HFFc6 (cell line): ENCODE measurements at places on chromosomes 3 and 15. TPM values are rescaled to one million over a fixed set of nuclear protein-coding genes. Genes with fewer than 3 reads are reported as not detected.
A peak's percentile ranks its signal among the peaks of the same experiment; 100 is the strongest.

Gene P2RY13
- total RNA-seq: not detected in 3 replicates

Gene AQP9
- not detected in 2 replicates for total RNA-seq

Gene NME9
- total RNA-seq: not detected in 3 replicates

Gene MUC20
- total RNA-seq: 0.51 TPM in 1 of 3 replicates, not detected in the others

Gene CAND2
- total RNA-seq: 4.7 to 10.5 TPM (median 4.8 TPM) in 3 replicates

Gene FANCD2
- 8.2 to 17.4 TPM (median 16.6 TPM) in 3 replicates for total RNA-seq

Gene CADM2
- total RNA-seq: not detected in 3 replicates

Gene GUCA1C
- not detected in 3 replicates for total RNA-seq

Gene FAN1
- 11.9 to 15.7 TPM (median 14.5 TPM) in 3 replicates for total RNA-seq

- no peak for DNase-seq
These were observed 23.0 kb downstream of the HSPBAP1 start for GRCh38 chr3:122770521-122771202.

DNA sequence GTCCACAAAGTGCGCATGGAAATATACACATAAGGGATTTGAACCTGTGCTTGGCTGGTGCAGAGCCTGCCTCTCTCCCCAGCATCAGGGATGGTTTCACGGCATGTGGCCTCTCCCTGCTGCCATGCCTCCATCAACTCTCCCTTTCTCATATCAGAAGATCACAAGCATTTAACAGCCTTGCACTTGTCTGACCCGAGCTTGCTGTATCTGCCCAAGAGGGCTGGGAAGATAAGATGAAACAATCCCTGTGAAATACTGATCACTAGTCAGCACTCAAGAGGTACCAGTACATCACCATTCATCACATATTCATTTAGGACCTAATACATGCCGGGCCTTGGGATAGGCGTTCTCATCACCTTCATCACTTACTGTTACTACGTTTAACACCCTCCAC, 107.6 kb upstream of the ARHGEF3 start:
- no peak for DNase-seq

DNA sequence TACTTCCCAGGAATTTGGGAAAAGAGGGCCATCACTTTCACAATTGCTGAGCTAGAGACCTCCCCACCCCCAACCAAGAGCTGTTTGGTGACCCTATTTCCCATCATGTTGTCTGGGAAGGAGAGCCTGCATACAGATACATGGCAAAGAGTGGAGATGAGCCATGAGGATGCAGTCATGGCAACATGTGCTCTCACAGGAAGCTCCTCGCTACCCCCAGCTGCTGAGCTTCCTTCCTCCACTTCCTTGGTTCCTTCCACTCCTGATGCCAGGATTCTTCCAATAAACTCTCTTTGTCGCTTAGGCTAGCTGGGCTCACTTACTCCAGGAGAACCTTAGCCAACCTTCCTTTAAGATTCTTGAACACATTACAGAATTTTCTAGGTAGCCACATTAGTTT, 48.3 kb upstream of the MUC13 start:
- no peak for DNase-seq

- no peak for DNase-seq
These were observed 259.0 kb downstream of the MEX3B start for GRCh38 chr15:81786776-81787175.

DNA sequence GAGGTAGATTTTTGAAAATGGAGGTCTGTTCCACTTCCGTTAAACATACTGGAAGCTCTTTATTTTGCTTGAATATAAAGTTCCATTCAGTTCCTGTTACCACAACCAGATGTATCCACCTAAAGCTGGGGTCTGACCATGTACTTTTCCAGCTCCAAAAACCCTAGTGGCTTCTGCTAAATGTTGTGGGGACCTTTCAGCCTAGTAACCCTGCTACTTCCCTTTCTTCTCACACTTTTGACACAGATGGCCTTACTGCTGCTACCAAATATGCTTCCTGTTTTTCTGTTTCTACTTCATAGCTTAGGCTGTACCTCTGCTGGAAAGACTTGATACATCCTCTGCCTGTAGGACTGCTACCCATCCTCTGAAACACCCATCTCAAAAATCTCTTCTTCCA, 87.8 kb downstream of the COL6A6 start:
- DNase-seq: no peak

DNA sequence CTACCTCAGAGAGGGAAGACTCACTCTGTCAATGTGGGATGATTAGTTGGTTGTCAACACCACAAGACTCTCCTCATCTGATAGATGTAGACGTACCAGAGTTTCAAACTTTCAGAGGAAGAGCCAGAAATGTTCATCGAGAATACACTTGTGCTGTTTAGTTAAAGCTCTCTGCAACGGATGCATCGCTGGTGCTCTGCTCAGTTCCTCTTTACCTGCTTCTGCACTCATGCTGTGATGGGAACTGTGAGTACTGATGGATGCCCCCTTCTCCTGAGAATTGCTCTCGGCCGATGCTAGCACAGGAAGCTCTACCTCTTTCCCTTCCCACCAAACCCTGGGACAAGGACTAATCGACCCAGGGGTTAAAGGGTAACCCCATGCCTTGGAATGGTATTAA, 51.8 kb upstream of the CCDC54 start:
- DNase-seq: no peak

DNA sequence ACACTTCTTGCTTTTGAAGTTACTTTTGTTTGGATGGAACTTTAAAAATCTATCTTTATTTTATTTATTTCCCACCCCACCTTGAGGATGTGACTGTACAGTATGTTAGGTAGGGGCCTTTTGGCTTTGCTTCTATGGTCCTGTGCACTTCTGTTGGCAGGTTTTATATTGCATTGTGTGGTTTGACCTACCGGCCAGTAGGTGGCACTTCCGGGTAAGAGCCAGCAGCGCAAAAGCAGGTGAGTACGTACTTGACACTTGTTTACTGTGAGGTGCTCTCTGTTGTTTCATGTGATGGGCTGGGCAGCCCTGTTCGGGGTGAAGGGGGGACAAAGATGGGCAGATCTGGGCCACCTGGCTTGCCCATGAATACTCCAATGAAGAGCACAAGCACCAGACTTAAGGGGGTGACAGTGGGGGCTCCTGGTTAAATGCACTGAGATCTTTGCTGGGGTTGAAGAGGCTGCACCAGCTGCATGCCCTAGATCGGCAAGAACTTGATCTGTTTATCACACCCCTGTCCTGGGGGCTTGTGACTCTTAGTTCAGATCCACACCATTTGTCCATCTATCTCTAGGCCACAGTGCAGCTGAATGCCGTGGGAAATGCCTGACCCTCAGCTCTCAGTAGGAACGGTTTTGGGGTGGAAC, 131.6 kb downstream of the NLGN1 start:
- no peak for DNase-seq

GRCh38 chr3:99118381-99118780, 216.9 kb upstream of the DCBLD2 start:
- DNase-seq: peak; percentile 73

DNA sequence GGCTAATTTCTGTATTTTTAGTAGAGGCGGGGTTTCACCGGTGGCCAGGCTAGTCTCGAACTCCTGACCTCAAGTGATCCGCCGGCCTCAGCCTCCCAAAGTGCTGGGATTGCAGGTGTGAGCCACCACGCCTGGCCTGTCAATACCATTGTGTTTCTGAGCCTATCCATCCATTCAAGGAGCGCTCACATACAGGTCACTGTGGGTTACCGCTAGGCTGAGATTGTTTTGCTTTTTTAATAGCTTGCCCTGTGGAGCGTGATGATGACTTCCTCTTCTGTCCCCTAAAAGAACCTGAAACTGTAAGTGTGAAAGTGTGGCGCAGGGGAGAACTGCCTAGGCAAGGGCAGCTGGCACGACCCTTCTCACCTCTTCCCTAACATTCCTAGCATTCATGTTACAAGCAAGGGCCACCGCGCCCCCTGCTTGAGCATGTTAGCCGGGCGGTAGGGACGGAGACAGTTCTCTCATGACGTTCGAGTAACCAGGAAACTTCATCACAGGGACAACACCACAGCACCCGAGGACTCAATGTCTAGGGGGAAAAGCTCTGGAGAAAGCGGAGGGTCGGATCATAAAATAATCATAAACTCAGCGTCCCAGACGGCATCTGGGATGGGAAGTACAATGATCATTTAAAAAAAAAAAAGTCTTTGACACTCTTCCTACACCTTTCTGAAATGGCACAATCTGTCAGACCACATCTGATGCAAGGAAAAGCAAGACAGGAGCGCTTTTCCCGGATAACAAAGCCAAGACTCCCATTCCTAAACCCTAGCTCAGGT, 790 bp downstream of the LAMP3 start:
- DNase-seq: no peak

- DNase-seq: no peak
These were observed 21.6 kb downstream of the PDIA5 start for GRCh38 chr3:123088387-123088786.

- DNase-seq: no peak
These were observed 250.9 kb upstream of the CFAP20DC start for GRCh38 chr3:59300733-59301132.

GRCh38 chr15:99504823-99505551, 60.8 kb upstream of the MEF2A start:
- DNase-seq: no peak

GRCh38 chr3:16596352-16597032, 8.7 kb downstream of the DAZL start:
- no peak for DNase-seq

- no peak for DNase-seq
These were observed 24.8 kb downstream of the GOLIM4 start for GRCh38 chr3:168070919-168071318.

- DNase-seq: no peak
These were observed 21.1 kb upstream of the RHO start for GRCh38 chr3:129507181-129507831.

GRCh38 chr3:115095236-115095635, 51.9 kb downstream of the ZBTB20 start:
- no peak for DNase-seq

GRCh38 chr15:31283043-31283442, 43.6 kb upstream of the KLF13 start:
- DNase-seq: no peak

GRCh38 chr3:48428572-48429316, 1.1 kb downstream of the PLXNB1 start:
- DNase-seq: no peak

DNA sequence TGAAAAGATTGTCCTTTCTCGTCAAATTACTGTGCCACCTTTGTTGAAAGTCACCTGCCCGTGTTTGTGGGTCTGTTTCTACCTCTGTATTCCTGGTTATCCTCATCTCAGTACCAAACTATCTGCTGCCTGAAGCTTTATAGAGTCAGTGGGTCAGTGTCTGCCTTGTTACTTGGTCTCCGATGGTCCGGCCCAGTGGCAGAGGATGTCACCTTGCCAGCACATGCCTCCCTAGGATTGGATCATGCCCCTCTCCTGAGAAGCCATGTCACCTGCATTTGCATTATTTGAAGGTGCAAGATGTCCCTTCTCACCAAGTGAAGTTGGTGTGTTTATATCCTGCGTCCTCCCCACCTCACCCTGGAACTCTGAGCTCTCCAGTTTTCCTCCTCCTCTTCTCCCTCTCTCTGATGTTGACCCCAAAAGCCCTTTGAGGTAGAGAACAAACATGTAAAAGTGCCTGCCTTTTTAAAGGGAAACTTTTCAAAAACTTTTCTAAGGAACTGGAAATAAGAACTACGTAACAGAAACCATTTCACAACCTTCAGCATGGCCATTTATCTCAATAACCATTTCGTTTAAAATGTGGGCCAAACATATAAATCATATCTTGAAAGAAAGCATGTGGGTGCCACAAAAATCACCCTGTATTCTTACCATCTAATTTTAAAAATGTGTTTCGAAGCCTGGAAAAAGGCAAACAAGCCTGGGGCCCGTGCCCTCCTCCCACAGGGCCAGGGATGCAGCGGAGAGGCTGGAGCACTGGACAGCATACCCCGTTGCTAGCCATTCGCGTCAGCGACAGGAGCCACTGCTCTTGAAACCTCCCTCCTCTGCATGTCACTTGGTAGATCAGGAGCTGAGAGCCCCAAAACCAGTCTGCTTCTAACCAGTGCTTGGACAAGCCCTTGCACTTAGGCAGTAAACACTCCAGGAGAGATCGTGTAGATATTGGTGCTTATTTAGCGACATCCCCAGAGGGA, 102.1 kb downstream of the VGLL4 start:
- no peak for DNase-seq

DNA sequence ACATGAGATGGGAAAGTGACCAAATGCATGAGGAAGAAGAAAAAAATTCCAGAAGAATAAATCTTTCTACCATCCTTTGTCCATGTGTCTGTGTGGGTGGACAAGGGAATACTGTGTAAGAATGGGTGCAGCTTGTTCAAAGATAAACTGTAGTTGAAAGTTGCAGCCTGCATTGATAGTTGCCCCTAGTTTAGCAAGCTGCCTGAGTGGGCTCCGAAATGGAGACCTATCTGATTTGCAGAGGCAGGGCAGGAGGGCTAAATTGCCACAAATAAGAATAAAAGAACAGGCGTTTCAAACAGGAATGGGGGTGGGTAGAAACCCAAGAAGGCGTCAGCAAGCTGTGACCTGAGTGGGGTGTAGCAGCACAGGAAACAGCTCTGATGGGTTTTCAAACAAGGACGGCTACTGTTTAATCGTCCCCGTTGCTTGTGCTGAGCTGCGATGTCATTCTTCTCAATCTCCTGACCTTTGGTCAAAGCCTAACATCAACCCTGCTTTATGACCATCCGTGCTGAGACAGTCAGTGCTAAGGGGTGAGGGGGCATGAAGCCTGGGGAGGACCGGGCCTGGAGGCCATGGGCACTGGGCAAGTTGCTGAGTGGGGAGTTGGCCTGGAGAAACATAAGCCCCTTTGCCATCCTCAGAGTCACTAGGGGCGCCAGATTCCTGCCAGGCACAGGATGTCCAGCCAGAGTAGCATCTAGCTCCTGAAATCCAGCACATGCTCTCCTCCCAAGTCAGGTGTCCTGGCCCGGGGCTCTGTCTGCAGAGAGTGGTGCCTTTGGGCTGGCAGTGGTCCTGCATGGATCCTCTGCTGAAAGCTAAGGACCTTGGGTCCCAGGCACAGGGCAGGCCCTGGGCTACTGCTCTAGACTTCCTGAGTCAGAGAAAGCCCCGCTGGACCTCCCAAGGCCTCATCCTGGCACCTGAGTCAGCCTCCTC, 19.2 kb upstream of the C15orf39 start:
- DNase-seq: no peak

DNA sequence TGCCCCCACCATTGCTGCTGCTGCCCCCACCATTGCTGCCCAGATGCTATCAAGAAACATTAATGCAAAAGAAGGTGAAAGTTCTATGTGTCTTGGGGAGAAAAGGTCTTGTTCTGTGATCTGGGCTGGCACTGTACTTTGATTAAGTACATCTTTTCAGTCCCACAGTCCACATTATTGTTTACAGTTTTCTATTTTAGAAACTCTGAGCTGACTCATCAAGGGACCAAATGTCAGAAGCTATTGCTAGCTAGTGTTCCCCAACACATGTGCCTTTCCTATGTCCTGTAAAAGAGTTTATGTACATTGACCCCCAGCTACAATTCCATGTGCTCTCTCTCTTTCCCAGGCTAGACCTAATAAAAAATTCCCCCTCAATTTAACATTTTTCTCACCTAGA, 264.7 kb upstream of the NECTIN3 start:
- DNase-seq: peak; percentile 20

- DNase-seq: peak; percentile 21
These were observed 198.2 kb upstream of the UBE2E2 start for GRCh38 chr3:23004971-23005370.

DNA sequence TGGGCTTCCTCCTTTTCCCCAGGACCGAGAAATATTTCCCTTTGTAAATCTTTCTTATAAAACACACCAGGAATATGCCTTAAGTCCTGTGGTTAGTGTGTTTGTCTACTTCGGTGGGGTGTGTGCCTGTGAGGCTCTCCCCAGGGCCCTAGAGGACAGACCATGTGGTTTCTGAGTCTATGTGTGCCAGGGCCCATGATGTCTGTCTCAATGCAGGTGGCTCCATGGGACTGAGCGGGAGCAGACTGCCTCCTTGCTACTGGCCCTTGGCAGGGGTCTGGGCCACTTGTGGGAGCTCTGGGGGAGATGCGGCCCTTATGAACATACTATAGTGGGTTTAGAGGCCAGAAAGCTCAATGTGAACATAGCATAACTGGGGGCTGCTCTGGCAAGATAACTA, 37.6 kb downstream of the SCN5A start:
- no peak for DNase-seq
